ENCODE measurements at places on chromosomes 11 and 22.

DNA sequence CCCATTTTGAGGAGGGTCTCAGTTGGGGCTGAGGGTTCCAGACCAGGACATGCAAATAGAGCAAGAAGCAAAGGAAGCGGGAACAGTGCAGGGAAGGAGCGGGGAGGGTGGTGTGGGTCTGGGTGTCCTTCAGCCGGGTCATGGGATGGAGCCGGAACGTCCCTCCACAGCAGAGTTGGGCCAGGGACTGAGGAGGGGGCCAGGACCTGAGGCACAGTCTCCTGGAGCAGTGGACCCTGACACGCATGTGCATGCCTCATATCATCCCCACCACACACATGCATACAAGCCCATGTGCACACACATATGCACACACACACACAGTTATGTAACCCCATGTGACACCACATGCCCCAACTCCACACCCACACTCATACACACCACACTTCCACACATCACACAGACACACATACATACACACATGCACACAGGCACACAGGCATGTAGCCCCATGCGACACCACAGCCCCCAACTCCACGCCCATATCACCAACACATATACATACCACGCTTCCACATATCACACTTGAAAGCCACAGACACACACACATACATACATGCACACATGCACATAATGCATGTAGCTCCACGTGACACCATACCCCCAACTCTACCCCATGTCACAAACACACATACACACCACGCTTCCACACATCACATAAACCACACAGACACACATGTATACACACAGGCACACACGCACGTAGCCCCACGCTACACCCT, 1026.6 kb downstream of the BRD1 start:
- no peak for DNase-seq

- DNase-seq, result no peak
Observed at GRCh38 chr11:92556431-92556830, 331.8 kb downstream of the FAT3 start.

DNA sequence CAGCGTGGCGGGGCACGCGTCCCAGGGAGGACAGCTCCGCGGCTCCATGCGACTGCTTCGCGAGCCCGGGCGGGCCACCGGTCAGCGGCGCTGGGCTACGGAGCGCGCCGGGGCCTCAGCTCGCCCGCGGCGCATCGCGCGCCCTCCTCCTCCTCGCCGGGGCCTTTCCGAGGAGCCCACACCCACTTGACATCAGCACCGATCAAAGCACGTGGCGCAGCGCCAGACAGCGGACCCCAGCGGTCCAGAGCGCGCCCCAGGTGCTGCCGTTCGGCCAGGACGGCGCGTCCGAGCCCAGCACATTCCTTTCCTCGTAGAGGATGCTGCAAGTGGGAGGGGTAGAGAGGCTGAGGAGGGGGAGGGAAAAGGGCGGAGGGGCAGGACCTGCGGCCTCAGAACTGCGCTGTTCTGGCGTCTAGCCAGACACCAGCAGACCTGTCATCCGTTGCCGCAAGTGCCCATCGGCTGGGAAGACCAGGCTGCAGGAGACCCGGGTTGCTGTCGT, 88.6 kb downstream of the PLEKHA7 start:
- DNase-seq, result no peak

GRCh38 chr22:24402460-24403192, 24.8 kb upstream of the ADORA2A start:
- DNase-seq, result no peak

Measured in activated naive CD4-positive, alpha-beta T cell treated with anti-CD3 and anti-CD28 coated beads, Interleukin-2, amount 10 ng/mL, durations not matched to agents 7 days and 5 days (primary cell).